Spinal cord (tissue), 10 donors: ENCODE measurements at places on chromosomes 2 and 18. TPM values are rescaled to one million over a fixed set of nuclear protein-coding genes. Genes with fewer than 3 reads are reported as not detected.

The FAM98A gene
- 29.8 TPM for total RNA-seq

The C2orf15 gene
- total RNA-seq, result 2.8 TPM

The TDRD15 gene
- 0.20 TPM for total RNA-seq

The SLC5A7 gene
- total RNA-seq, result 40.3 TPM

The FIGN gene
- total RNA-seq, result 6.6 TPM

The GRHL1 gene
- total RNA-seq, result 25.8 TPM

DNA sequence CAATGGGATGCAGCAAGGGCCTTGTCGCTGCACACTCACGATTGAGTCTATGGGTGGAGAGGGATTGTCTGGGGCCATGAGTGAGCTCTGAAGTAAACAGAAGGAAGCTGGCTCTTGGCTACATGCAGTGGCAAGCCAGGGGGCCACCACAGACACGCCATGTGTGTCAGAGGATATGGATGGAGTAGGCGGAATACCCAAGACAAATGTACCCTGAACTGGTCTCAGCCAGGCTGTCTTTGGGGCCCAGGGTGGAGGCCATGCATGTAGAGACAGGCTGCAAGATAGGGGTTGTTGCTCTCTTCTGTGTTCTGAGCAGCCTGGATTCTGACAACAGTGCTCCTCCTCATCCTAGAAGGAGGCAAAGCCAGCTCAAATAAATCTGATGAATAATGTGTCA lies 24.0 kb upstream of the ITGA6 start:
- no peak for DNase-seq

DNA sequence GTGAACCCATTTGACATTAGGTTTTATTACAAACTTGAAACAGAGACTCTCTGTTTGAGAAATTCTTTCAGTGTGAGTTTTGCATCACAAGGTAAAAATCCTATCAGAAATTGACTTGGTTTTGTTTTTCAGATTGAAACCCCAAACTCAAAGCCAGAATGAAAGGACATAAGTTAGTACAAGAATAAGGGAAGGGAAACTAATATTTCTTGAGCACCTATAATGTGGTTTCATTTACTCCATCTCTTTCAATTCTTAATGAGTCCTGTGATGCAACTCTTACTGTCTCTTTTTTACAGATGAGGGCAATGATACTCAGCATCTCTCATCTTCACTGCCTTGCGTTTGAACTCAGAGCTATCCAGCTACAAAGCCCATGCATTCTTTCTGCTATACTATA lies 210.0 kb upstream of the SIX3 start:
- DNase-seq, result no peak

DNA sequence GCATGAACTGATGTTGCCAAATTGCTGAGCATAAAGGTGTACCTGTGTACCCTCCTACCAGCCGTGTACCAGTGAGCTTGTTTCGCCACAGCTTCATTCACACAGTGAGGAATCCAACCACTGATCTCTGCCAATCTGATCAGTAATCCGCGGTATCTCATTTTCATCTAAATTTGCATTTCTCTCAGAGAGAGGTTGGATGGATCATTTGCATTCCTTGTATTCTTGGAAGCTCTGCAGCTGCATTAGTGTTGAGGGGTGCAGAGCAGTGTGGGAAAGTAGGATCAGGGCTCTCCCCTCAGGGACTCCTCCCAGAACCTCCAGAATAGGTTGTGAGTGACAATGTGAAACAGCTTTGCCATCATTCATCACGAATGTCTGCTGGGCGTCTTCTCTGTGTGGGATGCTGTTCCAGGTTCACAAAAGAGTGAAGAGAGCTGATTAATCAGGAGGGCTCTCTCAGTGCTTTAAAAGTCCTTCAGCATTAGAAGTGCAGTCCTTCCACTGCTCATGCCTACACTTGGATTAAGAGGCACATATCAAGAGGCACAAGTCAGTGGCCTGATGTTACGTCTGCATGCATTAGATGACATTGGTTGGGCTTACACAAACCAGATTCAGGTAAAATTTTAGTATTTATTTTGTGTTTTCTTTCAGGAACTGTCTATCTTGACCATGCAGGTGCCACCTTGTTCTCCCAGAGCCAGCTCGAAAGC lies 7.5 kb downstream of the MOCOS start:
- no peak for DNase-seq

DNA sequence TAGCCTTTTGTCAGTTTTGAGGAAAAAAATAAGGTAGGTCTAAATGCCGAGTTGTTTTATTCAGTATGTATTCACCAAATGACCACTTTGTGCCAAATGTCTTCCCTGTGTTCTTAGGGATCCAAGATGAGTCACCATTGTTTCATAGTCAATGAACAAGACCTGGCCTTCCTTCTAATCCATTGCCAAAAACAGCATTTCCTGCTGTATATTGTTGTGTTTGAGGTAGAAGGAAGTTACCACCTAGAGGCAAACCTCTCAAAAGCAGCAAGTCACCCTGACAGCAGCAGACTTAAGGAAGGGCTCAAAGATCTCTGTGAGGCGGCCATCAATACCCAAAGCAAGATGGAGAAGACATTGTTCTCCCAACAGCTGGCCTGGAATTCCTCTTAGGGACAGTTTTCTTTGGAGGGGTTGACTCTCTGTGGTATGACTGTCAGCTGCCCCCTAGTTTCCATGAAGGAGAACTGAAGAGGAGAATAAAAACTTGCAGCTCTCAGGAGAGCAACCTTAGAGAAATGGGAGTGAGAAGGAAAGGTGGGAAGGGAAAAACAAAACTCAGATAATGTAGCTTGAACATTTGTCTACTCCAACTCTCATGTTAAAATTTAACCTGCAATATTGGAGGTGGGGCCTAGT lies 328.3 kb downstream of the LRATD1 start:
- DNase-seq, result no peak

DNA sequence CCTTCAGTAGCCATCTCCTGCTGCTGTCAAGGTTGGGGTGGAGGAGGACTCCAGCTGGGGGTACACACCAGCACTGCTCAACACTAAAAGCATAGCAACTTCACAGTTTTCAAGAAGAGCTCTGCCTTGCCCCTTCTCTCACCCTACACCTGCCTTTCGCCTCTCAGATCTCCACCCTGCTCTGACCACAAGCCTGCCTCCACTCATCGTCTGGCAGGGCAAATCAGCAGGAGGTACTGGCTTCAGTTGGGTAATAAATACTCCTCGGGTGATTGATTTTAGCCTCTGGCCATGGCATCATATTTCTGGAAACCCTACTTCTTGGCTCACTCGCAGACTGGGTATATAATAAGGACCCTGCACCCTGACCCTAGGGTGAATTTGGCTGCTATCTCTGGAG lies 3.1 kb upstream of the PRKAG3 start:
- DNase-seq, result no peak

GRCh38 chr2:191465766-191466420 lies 212.0 kb upstream of the NABP1 start:
- DNase-seq, result no peak

GRCh38 chr2:217412721-217413120 lies 552.9 kb upstream of the TNP1 start:
- DNase-seq, result no peak

GRCh38 chr2:229861431-229861830 lies 60.4 kb downstream of the TRIP12 start:
- DNase-seq, result no peak

DNA sequence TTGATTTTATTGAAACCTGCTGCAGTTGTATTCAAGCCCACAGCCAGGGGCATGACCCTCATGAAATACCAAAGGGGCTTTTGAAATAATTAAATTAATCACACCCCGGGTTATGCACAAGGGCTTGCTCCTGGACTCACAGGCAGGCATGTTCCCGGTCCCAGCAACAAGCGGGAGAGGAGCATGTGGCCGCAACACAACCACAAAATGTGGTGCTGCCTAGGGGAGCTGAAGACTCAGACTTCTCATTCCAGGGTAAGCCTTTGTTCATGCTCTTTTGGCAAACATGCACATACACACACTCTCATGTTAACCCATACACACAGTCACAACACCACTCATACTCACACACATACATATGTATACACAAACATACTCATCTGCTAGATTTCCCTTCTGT lies 233.7 kb upstream of the SMAD2 start:
- no peak for DNase-seq

- DNase-seq, result no peak
Measured at GRCh38 chr18:13615432-13615861, 110.9 kb downstream of the FAM210A start.

DNA sequence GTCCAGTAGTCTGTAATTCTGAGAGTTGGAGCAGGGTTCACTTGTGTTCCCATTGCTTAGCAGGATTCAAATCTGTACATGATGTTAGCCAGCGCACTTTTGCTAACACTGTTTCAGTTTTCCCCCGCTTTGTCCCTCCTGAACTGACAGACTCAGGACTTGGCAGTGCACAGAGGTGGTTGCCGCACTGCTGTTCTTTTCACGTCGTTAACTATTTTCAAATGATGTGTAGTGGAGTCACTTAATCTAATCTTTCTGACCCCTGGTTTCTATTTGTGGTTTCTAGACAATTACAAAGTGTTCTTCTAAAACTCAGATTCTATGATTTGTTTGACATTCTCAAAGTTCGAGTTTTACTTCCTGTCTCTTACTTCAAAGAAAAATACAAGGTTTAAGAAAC lies 234.5 kb downstream of the RBM43 start:
- no peak for DNase-seq

GRCh38 chr2:204529795-204530463 lies 15.3 kb upstream of the PARD3B start:
- no peak for DNase-seq

- no peak for DNase-seq
Measured at GRCh38 chr2:9740382-9741073, 102.7 kb upstream of the TAF1B start.

- no peak for DNase-seq
Measured at GRCh38 chr18:63099848-63100629, 219.5 kb downstream of the BCL2 start.

GRCh38 chr2:134124047-134124753 lies 129.7 kb upstream of the MGAT5 start:
- peak; percentile 31 for DNase-seq
